ENCODE measurements at places on chromosomes 2 and 18. TPM values are rescaled to one million over a fixed set of nuclear protein-coding genes. Genes with fewer than 3 reads are reported as not detected.

PLGLB2 gene
- not detected for total RNA-seq

AQP12A gene
- total RNA-seq = not detected

SERPINB11 gene
- total RNA-seq = not detected

GLI2 gene
- total RNA-seq = 3.2 TPM

UGGT1 gene
- 71.6 TPM for total RNA-seq

CHST10 gene
- total RNA-seq = 5.2 TPM

MROH2A gene
- total RNA-seq = not detected

SERPINB2 gene
- total RNA-seq = 6.5 TPM

All from smooth muscle cell of trachea (primary cell).